ENCODE measurements at places on chromosomes 12 and 14. TPM values are rescaled to one million over a fixed set of nuclear protein-coding genes. Genes with fewer than 3 reads are reported as not detected.

GRCh38 chr14:104885973-104886689 is 21.1 kb downstream of the CEP170B start:
- peak; percentile 4 for DNase-seq

DNA sequence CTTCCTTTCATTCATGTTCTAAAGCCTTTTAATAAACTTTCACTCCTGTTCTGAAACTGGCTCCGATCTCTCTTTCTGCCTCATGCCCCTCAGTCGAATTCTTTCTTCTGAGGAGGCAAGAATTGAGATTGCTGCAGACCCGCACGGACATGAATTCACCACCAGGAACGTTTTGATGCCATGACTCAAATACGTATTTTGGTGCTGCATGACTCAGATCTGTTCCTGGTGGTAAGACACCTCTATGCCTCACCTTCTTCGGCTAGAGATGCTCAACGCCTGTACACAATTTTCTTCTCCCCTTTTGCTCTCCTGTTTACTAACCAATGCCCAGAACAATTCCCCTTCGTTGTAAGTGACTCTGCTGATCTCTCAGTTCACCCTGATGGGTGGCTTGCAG is 52.0 kb upstream of the RIMBP2 start:
- DNase-seq: no peak

DNA sequence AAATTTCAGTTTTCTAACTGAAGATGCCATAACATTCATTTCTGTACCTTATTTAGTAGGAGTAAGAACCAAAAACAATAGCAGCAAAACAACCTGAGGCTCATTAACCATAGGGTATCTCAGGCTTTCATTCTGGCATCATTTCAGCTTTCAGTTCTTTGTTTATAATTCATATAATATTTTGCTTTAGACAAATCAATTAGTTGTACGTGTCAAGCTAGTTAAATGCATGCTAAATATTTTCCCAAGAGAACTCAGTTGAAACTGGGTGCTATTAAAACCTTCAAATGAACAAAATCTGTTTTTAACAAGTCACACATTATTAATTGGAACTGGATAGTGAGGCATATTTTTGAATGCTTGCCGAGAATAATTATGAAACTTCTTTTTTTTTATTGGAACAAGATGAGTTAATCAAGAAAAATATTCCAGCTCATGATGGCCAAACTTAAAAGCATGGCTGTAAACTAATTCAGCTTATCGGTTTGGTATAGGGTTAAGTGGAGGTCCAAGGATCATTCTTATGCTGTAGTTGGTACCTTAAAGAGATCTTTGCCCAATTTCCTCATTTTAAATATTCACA is 442.7 kb downstream of the BTG1 start:
- no peak for DNase-seq

GRCh38 chr12:47812797-47813510 is 6.7 kb downstream of the HDAC7 start:
- DNase-seq: peak; percentile 87

DNA sequence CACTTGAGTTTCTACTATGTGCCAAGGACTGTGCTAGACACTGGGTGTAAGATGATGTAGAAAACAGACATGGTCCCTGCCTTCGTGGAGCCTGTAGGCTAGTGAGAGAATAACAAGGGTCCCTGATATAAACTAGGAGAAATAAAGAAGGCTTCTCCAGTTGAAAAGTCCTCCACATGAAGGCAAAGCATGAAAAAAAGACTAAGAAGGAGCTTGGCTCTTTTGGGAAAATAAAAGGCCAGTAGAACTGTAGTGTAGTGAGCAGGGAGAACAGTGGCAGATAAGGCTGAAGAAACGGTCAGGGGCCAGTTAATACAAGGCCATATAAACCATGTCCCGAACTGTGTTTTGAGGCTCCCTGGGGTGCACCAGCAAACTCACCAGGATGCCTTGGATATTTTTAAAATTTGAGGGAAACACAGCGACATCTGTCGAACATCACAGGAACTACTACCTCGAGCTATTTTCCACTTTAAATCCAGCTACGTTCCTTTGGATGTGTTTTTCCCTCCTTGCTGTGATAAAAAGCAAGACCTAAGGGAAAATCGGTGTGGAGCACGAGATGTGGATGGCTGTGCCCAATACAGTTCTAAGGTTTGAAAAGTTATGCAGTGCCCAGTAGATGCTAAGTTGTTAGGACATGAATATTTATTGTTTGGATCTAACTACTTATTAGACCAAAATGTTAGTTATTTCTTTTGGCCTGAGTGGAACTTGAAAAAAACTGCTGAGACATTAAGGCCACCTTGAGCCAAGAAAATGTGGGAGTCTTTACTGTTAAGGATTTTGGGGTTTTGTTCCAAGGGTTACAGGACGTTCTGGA is 8.5 kb upstream of the CFL2 start:
- peak; percentile 31 for DNase-seq

- peak; percentile 55 for DNase-seq
Measured at GRCh38 chr12:67068761-67069450, 200.3 kb upstream of the CAND1 start.

GRCh38 chr12:99957866-99958466 is 26.8 kb downstream of the ANKS1B start:
- no peak for DNase-seq

GRCh38 chr12:46893434-46893833 is 67.6 kb upstream of the SLC38A4 start:
- no peak for DNase-seq

GRCh38 chr14:73896521-73896920 is 9.9 kb downstream of the ZNF410 start:
- no peak for DNase-seq

- no peak for DNase-seq
Measured at GRCh38 chr14:23950411-23951135, 3.0 kb upstream of the DHRS4 start.

DNA sequence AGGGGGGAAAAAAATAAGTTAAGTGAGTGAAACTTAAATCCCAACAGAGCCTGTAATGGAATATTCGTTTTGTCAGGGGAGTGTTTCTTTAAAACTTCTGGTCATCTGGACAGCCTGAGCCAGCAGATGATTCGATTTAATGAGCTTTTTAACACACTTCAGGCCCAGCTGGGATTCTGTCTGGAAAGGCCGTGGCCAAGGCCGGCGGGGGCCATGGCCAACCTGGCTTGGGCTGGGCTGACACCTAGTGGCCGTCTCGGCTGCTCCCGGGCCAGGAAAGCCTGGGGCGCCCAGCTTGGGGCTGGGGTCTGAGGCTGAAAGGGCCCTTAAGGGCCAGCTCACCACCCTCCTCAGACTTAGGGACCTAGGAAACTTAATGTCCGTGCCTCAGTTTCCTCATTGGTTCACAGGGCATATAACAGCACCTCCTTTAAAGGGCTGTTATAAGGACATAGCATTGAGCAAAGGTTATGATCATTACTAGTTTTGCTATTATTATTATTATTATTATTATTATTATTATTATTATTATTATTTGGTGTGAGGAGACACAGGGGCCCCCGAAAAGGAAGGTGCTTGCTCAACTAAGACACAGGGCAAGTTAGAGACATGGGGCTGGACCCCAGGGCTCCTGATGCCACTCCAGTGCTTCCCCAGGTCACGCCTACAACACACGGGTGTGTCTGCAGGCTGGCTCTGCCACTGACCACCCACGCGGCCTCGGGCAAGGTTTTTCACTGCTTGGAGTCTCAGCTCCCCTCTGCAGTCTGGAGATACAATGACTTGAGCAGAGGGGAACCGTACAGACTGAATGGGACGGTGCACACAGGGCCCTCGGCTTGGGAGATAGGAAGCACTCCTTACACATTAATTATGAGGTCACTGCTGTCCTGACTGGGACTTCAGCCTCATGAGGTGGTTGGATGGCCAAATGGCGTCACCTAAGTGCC is 84.0 kb downstream of the SYNE3 start:
- DNase-seq: no peak

Gene ZNF641
- 40.8 TPM for total RNA-seq

Gene NPAS3
- total RNA-seq: not detected

Gene ACOT6
- not detected for total RNA-seq

Gene SLC8A3
- not detected for total RNA-seq

Gene MAP1LC3B2
- total RNA-seq: 1.1 TPM

Gene MYH7
- not detected for total RNA-seq
